ENCODE measurements at places on chromosomes 2 and 18.

DNA sequence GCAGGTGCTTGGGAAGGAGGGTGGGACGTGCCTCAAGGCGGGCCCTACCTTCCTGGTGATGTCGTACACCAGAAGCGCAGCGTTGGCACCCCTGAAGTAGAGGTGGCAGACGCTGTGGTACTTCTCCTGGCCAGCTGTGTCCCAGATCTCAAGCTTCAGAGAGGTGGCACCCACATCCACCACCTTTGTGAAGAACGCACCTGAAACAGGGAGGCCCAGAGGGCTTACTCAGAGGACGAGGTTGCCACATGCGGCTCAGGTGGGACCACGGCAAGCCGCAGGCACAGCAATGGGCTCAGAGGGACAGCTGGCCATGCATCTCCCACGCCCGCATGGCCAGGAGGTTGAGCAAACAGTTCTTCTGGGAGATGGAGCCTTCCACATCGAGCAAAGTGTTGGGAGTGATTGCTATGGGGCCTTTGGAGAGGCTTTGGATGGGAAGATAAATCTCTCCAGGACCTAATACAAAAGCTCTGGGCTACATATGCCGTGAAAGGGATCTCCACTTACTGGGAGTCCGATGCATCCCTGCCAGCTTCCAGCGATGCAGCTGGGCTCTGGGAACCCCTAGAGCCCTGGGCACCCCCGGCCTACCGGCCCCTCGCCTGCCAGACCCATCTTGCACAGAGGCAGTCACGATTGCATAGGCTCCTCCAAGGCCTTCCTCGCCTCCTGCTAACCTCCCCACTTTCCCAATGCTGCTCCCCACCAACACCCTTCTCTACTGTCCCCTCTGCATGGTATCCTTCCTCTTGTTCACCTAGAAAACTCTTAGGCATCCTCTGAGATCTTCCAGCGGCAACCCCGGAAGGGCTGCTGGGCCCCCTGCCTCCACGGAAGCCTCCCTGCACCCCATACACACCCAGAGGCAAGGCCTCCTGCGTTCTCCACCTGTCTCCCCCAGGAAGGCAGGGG is 11.8 kb downstream of the PRLH start:
- no peak for DNase-seq

DNA sequence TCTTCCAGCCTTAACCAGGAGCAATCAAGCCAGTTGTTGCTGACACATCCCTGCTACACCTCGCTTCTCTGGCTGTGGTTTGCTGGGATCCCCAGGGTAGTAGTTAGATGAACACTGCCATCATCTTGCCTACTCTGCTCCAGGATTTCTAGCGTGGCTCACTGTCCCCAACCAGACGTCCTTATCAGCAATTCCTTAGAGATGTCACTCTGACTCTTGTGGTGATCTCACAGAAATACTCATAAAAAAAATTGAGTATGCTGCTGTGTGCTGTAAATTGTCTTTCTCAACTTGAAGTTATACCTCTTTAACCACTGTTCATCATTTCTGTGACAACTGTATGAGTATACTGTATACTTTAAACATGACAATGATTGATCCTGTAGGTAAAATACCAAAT is 63.2 kb downstream of the PLCL1 start:
- no peak for DNase-seq

DNA sequence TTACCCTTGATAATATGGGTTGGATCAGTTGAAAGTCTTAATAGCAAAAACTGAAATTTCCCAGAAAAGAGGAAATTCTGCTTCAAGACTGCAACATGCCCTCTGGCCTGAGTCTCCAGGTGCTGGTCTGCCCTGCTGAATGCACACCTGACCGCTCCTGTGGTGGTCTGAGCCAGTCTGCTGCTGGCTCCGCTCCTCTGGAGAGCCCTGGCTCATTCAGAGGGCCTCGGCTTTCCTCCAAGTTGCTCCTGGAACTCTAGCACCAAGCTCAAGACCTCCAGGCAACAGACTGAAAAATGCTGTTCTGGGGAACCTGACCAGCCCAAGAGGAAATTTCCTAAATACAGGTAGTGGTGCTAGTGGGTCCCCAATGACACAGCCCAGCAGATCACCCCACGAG is 64.8 kb downstream of the DIPK1C start:
- DNase-seq = no peak

- no peak for DNase-seq
Measured at GRCh38 chr18:30163573-30163972, 879.0 kb downstream of the DSC3 start.

GRCh38 chr18:6917072-6917471 is 187.6 kb downstream of the ARHGAP28 start:
- no peak for DNase-seq

GRCh38 chr2:239075918-239076758 is 228.3 kb downstream of the TWIST2 start:
- no peak for DNase-seq

Measured in CD4-positive, alpha-beta T cell treated with Interleukin-17A for 4 hours (primary cell).